ENCODE measurements at places on chromosomes 4 and X. TPM values are rescaled to one million over a fixed set of nuclear protein-coding genes. Genes with fewer than 3 reads are reported as not detected.

HS6ST2 gene
- 0.25 TPM for total RNA-seq

MGARP gene
- total RNA-seq = 3.1 TPM

STPG2 gene
- not detected for total RNA-seq

GPR119 gene
- not detected for total RNA-seq

SPACA5 gene
- not detected for total RNA-seq

CTAG1B gene
- not detected for total RNA-seq

NLGN3 gene
- 0.12 TPM for total RNA-seq

OPRPN gene
- not detected for total RNA-seq

DDIT4L gene
- total RNA-seq = 9.2 TPM

PABPC1L2A gene
- not detected for total RNA-seq

GBA3 gene
- total RNA-seq = not detected

HUWE1 gene
- 140 TPM for total RNA-seq

ABLIM2 gene
- total RNA-seq = not detected

GAGE13 gene
- not detected for total RNA-seq

LRIT3 gene
- total RNA-seq = 0.11 TPM

TCEAL2 gene
- total RNA-seq = not detected

CHST7 gene
- total RNA-seq = 8.7 TPM

SPANXA2 gene
- total RNA-seq = not detected

RIBC1 gene
- total RNA-seq = 0.66 TPM

POLN gene
- 2.9 TPM for total RNA-seq

ABCB7 gene
- total RNA-seq = 21.7 TPM

MCF2 gene
- not detected for total RNA-seq

PIN4 gene
- 4.6 TPM for total RNA-seq

GC gene
- total RNA-seq = not detected

TAF7L gene
- total RNA-seq = 1.9 TPM

NUP62CL gene
- total RNA-seq = 0.11 TPM

HDAC8 gene
- total RNA-seq = 23.4 TPM

TMPRSS11A gene
- not detected for total RNA-seq

IDUA gene
- total RNA-seq = 14.0 TPM

GLOD5 gene
- total RNA-seq = not detected

Measured in uterine smooth muscle cell (primary cell).